ENCODE measurements at places on chromosomes 3 and 15. TPM values are rescaled to one million over a fixed set of nuclear protein-coding genes. Genes with fewer than 3 reads are reported as not detected.

DNA sequence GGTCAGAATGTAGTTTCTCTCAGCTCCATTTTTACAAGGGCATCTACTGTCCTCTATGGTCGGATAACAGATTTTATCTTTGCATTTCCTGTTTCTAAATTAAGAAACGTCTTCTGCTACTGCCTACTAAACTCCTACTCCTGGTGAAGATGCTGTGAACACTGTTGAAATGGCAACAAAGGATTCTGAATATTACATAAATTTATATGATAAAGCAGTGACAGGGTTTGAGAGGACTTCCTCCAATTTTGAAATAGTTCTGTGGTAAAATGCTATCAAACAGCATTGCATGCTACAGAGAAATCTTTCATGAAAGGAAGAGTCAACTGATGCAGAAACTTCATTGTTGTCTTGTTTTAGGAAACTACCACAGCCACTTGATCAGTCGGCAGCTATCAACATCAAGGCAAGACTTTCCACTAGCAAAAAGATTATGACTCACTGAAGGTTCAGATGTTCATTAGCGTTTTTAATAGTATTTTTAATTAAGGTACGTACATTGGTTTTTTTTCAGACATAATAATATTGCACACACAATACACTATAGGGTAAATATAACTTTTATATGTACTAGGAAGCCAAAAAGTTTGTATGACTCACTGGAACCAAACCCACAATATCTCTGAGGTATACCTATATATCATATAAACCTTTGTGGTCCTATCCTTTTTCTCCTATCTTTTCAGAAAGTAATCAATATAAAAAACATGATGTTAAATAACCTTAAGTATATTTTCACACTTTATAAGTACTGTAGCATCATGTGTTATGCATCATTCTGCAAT is 156.1 kb downstream of the STAG1 start:
- DNase-seq: no peak

DNA sequence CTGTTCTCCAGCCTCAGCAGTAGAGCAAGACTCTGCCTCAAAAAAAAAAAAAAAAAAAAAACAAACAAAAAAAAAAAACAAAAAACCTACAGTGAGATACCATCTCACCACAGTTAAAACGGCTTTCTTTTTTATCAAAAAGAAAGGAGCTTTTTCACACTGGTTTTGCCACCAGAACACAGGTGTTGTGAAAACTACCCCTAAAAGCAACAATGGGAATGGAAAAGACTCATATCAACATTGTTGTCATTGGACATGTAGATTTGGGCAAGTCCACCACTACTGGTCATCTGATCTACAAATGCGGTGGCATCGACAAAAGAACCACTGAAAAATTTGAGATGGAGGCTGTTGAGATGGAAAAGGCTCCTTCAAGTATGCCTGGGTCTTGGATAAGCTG is 24.8 kb upstream of the SLC25A38 start:
- DNase-seq: no peak

DNA sequence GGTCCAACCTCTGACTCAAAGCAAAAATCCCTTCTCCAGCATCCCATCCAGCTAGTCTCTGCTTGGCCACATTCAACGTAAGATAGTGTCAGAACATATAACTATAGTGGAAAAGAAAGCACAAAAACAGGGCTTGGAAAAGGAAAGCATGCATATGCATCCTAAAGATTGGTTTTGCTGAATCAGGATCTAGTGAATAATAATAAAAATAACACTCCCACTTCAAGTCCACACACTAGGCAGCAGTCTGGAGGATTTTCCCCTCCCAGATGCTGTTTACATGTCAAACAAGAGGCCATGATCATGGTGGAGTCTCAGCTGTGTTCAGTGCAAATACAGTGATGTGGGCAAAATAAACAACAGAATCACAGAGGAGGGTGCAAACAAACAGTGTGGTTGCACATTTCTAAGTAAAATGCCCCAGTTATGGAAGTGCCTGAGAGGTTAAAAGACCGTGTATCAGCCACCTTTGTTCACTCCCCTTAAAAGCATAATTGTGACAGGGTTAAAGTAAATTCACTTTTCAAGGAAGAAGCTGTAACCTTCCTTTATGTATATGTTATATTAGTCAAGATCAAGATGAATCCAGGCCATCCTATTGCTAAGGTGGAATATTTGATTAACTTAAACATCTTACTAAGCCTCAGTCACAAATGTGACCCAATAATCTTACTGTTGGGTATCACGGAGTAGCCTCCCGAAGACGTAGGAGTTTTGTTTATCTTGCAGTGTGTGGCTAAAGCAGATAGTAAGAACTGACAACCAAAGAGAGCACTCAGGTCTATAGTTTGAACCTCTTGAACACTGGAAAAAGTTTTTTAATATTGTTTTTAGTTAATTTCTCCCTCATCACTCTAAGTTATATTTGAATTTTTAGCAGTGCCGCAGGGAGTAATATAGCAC is 424.5 kb downstream of the SOX2 start:
- peak; percentile 5 for DNase-seq

GRCh38 chr3:57283334-57283733 is 9.2 kb downstream of the ASB14 start:
- no peak for DNase-seq

The ASB14 gene
- 0.78 TPM for polyA plus RNA-seq

Measured in left renal pelvis (tissue), 4 donors.